ENCODE measurements at places on chromosomes 6 and 20.

GRCh38 chr20:32779500-32780211 is 17.5 kb downstream of the DNMT3B start:
- DNase-seq, result no peak

GRCh38 chr6:119444642-119445557 is 95.3 kb upstream of the MAN1A1 start:
- DNase-seq, result no peak

DNA sequence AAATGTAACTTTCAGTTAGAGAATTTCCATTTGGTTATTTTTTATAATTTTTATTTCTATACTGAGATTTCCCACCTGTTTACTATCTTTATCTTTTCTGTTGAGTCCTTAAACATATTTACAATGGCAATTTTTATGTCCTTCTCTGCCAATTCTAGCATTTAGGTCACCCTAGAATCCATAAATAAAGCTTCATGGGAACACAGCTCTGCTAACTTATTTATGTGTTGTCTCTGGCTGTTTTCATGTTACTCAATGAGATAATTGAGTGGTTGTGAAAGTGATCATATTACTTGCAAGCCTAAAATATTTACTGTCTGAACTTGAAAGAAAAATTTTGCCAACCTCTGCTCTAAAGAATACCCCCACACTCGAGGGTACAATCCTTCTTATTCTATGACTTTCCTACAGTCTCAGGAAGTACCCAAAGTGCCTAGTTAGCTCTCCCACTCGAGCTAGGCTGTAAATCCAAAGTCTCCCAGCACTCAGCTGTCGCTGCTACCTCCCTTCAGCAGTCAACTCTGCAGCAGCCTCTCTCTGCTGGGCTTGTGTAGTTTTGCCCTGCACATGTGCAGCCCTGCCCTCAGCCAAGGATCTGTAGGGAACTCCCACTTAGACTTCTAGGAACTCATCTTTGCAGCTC is 53.5 kb upstream of the GCLC start:
- no peak for DNase-seq

GRCh38 chr6:150403458-150404246 is 34.8 kb downstream of the IYD start:
- no peak for DNase-seq

DNA sequence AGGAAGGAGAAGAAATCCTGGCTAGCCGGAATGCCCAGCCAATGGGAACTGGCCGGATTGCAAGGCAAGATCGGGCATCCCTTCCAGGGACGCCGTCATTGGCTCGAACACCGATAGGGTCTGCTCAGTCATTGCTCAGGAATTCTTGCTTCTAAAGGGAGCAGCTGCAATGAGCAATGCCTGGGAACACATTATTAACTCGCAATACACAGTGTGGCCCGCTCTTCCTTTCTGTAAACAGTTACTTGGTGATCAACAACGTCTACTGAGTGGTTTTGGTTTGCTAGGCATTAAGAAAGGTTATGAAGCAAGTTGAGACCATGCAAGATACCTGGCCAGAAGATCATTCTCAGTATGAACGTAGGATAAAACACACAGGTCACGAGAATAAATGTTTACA is 165.4 kb upstream of the CITED2 start:
- no peak for DNase-seq

DNA sequence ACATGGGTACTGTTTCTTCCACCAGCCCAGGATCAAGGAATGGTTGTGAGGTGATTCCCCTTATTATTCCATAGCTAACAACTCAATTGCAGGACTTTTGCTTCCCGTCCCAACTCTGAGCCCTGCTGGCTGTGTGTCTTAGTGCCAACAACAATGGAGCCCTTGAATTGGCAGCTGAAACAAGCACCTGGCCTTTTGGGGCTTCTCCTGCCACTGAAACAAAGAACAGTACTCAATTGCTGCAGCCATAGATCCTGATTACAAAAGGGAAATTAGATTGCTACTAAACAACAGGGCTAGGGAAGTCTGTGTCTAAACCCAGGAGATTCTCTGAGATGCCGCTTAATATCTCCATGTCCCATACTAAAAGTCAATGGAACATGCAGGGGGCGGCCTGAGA is 61.3 kb upstream of the CARMIL1 start:
- no peak for DNase-seq

- DNase-seq, result no peak
Observed at GRCh38 chr6:109443425-109443950, 3.0 kb downstream of the SMPD2 start.

GRCh38 chr6:145736661-145737144 is 1.4 kb upstream of the EPM2A start:
- DNase-seq, result no peak

- no peak for DNase-seq
Observed at GRCh38 chr20:8523684-8524083, 391.6 kb downstream of the PLCB1 start.

GRCh38 chr6:38702558-38703397 is at the start of gene GLO1:
Gene GLO1 (minus strand): TSS chr6:38703145. CDS start chr6:38703054, 91 bp downstream.
- peak; percentile 97 for DNase-seq

- no peak for DNase-seq
Observed at GRCh38 chr6:142374965-142375733, 73.3 kb downstream of the ADGRG6 start.

GRCh38 chr6:104617591-104617990 is 242.1 kb downstream of the HACE1 start:
- no peak for DNase-seq

GRCh38 chr20:23167431-23167830 is 81.3 kb upstream of the CD93 start:
- DNase-seq, result no peak

- DNase-seq, result no peak
Observed at GRCh38 chr6:163731215-163732013, 316.9 kb downstream of the QKI start.

GRCh38 chr20:36957875-36958667 is 6.6 kb upstream of the SAMHD1 start:
- no peak for DNase-seq

DNA sequence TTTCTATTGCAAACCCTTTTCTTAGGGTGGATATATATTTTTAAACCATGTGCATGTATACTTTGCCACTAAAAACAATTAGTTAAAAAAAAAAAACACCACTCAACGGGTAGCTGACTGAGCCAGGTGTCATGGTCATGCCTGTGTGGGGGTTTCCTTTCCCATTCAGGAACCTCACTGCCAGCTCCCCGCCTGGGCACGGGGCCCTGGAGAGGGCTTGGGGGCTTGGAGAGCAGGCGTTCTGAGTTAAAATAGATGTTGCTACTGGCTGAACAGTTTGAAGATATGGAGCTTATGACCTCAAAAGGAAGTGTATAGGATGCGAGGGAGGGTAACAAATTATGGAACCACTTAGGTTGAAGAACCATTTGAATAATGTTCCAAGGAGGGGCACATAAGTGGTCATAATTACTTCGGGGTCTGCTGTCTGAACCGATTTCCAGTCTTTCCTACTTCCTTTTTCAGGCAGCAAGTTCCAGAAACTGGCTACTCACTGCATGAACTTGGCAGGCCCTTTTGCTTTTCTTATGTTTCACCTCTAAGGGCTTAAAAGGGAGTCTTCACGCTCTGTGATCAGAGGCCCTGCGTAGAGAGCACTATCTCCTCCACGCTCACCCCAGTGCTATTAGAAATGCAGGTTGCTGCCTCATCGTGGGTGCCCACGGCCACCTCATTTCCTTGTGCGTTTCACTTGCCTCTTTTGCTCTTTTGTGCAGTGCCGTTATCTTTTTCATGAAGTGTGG is 9.9 kb downstream of the STX16 start:
- DNase-seq, result no peak

GRCh38 chr6:166671434-166672081 is 44.5 kb upstream of the RPS6KA2 start:
- DNase-seq, result no peak

DNA sequence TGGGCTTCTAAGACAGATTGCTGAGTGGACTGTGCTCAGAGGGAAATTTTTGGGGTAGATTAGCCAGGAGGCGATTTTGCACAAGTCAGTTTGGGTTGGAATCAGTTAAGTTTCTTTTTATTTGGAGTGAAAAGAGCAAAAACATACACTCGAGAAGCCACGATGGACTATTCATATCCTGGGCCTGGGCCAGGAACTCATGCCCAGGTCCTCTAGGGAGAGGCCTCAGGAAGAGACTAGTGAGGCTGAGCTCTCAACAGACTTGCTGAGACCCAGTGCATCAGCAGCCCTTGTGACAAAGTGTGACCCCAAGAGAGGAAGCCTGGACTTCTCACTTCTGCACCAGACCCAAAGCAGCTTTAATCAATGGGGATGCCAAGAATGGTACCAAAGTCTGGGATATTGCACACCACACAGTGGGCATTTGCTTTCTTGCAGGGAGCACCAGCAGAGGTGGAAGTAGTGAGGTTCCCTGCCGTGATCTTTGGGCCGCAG is 61.6 kb upstream of the MAFB start:
- no peak for DNase-seq

GRCh38 chr6:29632789-29633533 is at the start of gene GABBR1:
Gene GABBR1 (minus strand): TSS chr6:29633183. CDS start chr6:29632385, 798 bp downstream.
- DNase-seq, result peak; percentile 76

DNA sequence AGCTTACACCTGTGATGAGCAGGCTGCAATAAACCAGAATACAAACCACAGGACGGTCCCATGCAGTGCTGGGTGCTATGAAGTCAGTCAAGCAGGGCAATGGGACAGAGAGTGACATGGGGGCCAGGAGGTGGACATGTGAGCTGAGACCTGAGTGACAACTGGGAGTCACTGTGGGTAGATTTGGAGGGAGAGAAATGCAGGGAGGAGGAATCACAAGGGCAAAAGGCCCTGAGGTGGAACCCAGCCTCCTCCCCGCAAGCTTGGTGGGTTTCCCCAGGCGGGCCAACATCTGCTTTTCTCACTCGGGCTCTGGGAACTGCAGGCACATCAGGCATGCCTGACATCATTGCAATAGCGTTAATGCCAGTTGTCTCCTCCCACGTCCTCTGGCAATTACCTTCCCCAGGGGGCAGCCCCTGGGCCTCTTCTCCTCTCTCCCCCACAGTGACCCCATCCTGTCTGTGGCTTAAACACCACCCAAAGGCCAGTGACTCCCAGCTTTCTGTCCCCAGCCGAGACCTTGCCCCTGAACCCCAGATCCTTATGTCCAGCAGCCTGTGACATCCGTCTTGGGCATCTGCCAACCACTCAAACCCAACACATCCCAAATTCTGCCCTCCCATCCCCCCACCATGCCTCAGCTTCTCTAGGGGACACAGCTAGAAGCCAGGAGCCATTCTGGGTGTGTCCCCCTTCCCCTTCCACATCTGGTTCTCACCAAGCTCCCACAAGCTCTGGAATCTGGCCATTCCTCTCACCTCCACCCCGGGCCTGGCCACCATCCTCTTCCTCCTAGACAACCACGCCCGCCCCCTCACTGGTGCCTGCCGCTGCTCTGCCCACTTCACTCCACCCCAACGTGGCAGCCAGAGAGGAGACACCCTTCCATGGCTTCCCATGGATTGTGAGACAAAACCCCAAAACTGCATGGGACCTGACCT is 28.2 kb downstream of the PDRG1 start:
- DNase-seq, result no peak

GRCh38 chr6:17580518-17581048 is 19.5 kb upstream of the FAM8A1 start:
- no peak for DNase-seq

DNA sequence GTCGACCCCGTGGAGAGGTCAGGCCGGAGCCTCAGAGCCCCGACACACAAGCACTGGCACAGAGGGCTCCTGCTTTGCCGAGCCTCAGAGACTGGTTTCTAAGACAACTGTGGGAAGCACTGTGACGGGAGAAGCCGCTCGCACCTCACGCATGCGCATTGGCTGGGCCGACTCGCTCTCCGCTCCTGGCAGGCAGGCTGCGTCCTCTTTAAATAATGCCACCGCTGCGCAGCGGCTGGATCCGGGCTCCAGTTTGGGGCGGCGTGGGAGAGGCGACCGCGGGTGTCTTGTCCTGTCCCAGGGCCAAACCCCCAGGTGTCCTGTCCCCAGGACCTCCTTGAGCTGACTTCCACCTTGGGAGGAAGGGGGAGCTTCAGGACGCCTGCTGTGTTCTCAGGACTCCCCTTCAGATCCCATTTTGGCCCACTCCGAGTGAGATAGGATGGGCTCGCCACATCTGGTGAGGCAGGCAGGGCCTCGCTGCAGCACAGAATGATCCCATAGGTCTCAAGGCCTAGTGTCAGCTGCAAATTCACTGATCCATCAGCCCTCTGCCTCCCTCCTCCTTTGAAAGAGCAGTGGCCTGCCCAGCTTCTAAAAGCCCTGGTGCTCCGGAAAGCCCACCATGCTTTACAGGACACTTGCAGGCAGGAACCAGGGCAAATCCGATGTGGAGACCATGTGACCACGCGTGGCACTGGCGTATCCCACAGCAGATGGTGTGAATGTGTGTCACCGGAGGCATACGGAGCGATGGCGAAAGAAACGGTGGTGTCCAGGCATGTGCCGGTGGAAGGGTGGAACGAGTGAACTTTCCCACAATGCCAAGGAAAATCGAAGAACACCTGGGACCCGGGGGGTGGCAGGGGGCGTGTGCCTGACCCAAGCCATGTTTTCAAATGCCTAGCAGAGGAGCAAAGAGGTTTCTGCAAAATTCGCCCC is 169.3 kb upstream of the ZNF337 start:
- peak; percentile 80 for DNase-seq

GRCh38 chr6:11770546-11771466 is 7.8 kb downstream of the ADTRP start:
- DNase-seq, result peak; percentile 12

GRCh38 chr20:31926493-31926892 is 25.4 kb downstream of the PDRG1 start:
- DNase-seq, result no peak

DNA sequence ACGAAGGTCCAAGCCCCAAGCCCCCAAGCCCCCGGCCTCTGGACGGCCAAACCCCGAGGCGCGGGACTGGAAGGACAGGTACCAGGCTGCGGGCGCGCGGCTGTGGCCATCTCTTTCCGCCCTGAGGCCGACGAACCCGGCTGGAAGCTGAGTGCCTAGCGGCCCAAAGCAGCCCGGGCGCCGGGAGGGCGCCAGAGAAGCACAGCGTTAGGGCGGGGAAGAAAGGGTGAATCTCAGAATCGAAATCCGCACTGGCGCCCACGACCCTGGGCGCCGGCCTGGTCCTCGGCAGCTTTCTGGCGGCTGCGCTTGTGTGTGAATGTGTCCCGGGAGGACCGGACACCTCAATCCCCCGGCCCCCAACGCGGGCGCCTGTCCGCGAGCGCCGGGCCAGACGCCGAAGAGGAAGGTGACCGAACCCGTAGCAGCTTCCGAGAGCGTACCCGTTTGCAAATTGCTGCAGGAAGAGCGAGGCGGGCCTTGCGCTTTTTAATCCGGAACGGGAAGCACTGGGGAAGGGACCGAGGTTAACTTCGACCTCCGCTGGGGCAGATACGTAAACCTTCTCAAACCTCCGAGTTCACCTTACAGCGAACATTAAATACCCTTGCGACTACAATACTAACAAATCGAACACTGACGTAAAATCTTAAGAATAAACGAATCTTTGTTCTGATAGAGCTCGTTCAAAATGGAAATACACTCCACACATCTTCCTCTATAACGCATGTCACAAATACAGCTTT is 2.9 kb downstream of the NRN1 start:
- DNase-seq, result no peak

DNA sequence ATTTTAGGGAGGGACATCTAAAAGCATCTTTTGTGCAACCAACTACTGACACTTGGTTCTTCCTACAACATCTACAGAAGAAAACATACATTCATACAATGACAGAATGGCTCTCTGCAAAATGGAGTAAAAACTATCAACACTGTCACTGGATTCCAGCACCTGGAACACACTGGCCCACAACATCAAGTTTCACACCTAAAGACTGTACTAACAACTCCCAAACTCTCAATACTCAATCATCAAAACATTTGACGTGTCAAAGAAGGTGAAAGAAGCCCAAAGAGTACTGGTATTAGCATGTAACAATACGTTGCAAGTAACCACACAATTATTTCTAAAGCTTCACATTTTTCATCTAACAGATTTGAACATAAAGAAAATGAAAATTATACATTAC is 2.1 kb downstream of the CPNE1 start:
- DNase-seq, result no peak

GRCh38 chr6:35489995-35490791 is 6.7 kb downstream of the TEAD3 start:
- no peak for DNase-seq

Data from SHP77 (cell line).